ENCODE measurements at places on chromosomes 3 and 15. TPM values are rescaled to one million over a fixed set of nuclear protein-coding genes. Genes with fewer than 3 reads are reported as not detected.
A peak's percentile ranks its signal among the peaks of the same experiment; 100 is the strongest.

GRCh38 chr15:84886211-84886983, 1.9 kb downstream of the SLC28A1 start:
- DNase-seq: no peak

DNA sequence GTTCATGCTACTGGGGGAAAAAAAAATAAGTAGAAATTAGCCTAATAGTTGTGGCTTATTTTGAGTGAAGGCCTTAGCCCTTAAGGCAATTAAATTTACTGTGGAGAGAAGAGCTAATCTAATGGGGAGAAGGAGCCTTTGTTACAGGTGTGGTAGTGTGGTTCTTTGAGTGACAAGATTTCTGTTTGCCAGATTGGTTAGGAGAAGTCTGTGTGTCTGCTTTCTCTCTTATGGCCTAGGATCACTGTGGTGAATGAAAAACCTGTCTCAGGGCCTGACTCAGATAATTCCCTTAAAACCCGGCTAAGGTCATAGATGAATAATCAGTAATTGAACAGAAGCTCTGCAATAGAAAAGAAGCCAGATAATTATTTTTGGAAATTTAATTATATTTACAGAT, 27.0 kb downstream of the OPA1 start:
- DNase-seq: no peak

DNA sequence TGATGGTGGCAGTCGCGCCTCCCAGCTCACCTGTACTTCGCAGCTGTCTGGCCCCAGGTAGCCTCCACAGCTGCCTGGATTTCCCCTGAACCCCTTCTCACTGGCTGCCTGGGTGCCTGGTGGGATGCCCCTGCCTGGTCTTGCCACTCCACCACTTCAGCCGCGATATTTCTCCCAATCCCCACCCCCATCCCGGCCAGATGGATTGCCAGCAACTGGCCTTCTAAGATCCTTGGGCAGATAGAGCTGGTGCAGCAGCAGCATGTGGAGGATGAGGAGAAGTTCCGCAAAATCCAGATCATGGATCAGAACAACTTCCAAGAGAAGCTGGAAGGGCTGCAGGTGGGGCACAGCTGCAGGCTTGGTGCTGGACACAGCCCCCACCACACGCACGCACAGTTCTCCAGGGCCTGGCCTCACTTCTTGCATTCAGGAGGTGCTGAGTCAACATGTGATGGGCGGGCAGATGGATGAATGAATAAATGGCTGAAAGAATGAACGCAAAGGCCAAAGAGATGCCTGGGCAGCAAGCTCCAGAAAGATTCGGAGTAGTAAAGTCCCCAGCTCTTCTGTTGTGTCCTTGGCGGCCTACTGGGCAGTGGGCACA, 35.7 kb downstream of the DNAH1 start:
- no peak for DNase-seq

DNA sequence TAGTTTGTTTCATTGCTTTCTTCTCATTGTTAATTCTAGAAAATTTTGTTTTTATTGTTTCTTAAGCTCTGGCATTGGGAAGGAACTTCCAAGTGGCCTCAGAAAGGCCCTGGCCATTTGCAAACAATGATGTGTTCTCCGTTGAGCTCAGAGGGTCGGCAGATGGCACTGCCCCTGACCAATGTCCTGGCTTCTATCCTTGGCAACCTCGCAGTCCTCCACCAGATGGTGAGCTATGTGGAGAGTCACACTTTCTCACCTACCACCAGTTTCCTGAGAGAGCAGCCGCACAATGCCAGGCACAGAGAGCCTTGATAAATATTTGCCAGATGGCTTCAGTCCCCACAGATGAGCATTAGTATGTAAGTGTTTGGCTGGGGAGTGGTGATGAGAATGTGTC, 343.7 kb downstream of the EPHB1 start:
- DNase-seq: no peak

GRCh38 chr3:46693038-46693891, at the start of gene ALS2CL:
Gene ALS2CL, minus strand, starts transcription at chr3:46693679. Its CDS starts 4,239 bp downstream, at chr3:46689440.
- DNase-seq: peak; percentile 65

- DNase-seq: no peak
Observed at GRCh38 chr3:135056084-135056730, 261.1 kb downstream of the EPHB1 start.

GRCh38 chr3:57281715-57282114, 10.8 kb downstream of the ASB14 start:
- DNase-seq: no peak

GRCh38 chr3:141457624-141458236, 29.1 kb upstream of the RASA2 start:
- DNase-seq: no peak

DNA sequence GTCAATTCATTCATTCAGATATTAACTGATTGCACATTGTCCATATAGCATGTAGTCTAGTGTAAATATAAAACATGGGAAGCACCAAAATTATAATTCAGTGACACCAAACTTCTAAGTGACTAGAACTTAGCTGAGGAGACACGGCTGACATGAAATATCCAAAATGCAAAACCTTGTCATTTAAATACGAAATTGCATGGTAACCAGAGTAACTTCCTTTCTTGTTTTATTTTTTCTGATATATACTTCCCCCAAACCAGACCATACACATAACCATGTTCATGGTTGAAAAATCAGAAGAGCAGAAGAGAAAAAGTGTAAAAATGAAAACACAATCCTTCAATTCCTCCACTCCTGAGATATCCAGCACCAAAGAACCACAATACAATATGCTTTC, 38.0 kb downstream of the CBLB start:
- DNase-seq: no peak

GRCh38 chr3:39350714-39351113, 21.2 kb downstream of the CCR8 start:
- no peak for DNase-seq

DNA sequence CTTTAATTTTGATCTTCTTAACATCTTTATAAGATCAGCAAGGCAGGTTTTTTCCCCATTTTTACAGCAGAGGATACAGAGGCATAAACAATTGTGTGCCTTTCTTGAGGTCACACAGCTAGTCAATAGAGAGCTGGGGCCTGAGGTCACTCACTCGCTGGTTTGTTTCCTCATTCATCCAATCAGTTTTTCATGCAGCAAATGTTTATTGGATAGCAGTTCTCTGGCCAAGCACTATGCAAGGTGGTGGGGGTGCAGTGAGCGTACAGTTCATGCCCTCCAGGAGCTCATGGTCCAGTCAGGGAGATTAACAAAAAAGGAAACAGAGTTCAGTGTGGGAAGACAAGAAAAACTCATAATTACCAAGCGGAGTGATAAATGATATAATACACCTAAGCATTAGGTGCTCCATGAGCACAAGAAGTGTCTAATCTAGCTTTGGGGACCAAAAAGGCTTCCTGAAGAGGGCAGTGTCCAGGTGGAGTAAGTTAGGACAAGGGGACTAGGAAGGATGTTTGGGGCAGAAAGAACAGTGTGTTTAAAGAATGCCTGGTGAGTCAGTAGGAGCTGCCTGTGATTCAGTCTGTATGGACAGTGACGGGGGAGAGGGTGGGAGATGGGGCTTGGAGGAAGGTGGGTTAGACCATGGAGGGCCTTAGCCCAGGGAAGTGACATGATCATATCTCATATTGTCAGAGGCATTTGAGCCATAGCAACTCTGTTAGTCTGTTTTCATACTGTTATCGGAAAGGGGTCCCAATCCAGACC, 29.3 kb downstream of the MAP2K5 start:
- no peak for DNase-seq

DNA sequence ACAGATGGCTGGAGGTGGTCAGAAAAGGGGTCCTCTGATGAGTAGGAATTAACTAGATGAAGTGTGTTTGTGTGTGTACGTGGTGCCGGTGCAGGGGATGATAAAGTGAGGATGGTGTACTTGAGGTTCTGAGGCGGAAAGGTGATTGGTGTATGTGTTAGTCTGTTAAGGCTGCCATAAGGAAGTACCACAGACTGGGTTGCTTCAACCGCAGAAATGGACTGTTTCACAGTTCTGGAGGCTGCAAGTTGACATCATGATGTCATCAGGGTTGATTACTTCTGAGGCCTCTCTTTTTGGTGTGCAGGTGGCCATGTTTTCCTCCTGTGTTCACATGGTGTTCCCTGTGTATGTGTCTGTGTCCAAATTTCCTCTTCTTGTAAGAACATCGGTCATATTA, 202.4 kb upstream of the RGMA start:
- no peak for DNase-seq

DNA sequence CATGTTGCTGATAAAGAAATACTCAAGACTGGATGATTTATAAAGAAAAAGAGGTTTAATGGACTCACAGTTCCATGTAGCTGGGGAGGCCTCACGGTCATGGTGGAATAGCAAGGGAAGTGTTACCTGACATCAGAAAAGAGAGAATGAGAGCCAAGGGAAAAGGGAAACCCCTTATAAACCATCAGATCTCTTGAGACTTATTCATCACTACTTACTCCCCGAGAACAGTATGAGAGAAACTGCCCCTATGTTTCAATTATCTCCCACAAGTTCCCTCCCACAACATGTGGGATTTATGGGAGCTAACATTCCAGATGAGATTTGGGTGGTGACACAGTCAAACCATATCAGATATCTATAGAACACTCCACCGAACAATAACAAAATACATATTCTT, 904.6 kb downstream of the PDCD6IP start:
- DNase-seq: no peak

DNA sequence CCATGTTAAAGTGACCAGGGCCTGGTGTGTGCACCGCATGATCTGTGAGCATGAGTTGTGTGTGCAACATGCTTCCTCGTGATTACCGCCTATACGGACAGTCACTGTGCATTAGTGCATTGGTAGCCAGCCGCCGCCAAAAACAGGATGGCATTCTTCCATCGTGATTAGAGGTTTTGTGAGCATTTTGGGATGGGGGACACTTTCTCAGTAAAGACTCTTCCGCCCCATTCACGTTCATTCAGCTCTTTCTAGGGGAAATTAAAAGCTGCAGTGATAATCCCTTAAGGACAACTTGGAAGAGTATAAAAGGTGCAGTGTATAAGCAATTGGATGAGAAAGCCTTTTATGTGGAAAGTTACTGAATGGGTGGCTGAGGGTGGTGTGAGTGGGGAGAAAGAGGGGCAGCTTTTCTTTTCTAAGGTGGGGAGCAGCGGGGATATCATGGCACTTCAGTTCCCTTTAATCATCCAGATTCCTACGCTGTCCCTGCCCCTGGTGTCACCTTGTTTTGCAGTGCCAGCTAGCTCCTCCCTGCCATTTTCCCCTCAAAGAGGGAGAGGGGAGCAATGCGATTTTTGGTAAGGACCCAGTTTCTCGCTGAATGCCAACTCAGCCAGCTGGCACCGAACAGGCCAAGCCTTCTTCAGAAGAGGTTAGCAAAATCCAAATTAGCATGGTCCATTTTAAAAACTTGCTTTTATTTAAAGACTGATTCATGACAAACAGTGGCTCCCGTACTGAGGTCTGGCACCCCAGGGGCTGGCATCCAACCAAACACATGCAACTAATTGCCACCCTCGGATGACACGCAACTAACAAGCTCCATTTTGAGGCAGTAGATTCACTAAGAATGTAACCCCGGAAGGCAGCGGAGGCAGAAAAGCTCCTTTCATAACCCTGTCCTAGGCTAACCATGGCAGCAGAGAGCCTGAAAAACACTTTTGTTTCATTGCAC, 447.8 kb downstream of the FHIT start:
- no peak for DNase-seq

GRCh38 chr3:117549716-117550115, 840.1 kb downstream of the TUSC7 start:
- DNase-seq: no peak

DNA sequence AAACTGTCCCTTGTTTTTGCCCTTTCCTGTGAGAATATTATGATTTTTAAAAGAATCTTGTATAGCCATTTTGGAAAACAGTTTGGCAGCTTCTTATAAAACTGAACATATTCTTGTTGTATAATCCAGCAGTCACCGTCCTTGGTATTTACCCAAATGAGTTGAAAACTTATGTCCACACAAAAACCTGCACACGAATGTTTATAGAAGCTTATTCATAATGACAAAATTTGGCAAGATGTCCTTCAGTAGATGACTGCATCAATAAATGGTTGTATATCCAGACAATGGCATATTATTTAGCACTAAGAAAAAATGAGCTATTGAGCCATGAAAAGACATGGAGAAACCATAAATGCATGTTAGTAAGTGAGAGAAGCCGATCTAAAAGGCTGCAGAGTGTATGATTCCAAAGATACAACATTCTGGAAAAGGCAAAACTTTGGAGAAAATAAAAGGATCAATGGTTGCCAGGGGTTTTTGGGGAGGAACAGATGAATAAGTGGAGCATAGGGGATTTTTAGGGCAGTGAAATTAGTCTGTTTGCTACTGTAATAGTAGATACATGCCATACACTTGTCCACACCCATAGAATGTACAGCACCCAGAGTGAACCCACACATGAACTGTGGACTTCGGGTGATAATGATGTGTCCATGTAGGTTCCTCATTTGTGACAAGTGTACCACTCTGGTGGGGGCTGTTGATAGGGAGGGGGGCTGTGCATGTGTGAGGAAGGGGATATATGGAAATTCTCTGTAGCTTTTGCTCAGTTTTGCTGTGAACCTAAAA, 31.7 kb downstream of the LIMD1 start:
- no peak for DNase-seq

DNA sequence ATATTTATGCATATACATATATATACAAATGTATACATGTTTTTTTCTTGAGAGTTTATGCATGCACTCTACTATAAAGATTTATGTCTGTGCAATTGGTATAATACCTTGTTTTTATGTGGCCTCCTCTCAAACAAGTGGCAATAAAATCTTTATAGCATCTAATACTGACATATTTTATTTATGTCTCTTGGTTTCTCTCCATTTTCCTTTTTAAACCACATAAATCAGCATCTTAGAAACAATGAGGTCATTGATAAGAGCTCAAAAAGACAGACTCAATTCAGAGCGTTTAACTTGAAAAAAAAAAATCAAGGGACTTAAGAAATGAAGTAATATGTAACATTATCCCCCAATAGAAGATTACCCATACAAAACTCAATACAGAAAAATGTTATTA, 1442.2 kb upstream of the ALCAM start:
- DNase-seq: no peak

GRCh38 chr3:125322166-125322565, 53.0 kb downstream of the ZNF148 start:
- DNase-seq: peak; percentile 56

PLSCR2 gene
- total RNA-seq: not detected

SOX14 gene
- not detected for total RNA-seq

UACA gene
- 138 TPM for total RNA-seq

THUMPD3 gene
- 50.9 TPM for total RNA-seq

ABTB1 gene
- 22.8 TPM for total RNA-seq

VEPH1 gene
- not detected for total RNA-seq

SERINC4 gene
- total RNA-seq: 0.23 TPM

FILIP1L gene
- total RNA-seq: 274 TPM

SEMA3F gene
- 13.7 TPM for total RNA-seq

IQCH gene
- 0.37 TPM for total RNA-seq
